ENCODE measurements at places on chromosomes 4 and X.

GRCh38 chr4:74539044-74539790 lies 94.3 kb downstream of the AREG start:
- DNase-seq: no peak

DNA sequence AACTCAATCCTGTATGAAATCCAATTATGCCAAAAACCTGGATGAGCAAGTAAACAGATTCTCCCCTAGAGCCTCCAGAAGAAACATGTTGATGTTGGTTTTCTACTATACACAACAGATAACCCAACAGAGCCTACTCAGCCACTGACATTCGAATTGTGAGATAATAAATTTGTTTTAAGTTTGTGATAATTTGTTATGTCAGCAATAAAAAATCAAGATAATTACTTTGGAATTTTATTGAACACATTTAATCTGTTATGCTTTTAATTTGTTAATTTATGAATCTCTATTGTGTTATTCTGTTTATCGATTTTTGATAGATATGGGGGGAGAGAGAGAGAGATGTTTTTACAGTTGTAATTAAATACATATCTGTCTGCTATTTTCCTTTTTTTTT lies 1016.1 kb upstream of the PCDH7 start:
- DNase-seq: no peak

DNA sequence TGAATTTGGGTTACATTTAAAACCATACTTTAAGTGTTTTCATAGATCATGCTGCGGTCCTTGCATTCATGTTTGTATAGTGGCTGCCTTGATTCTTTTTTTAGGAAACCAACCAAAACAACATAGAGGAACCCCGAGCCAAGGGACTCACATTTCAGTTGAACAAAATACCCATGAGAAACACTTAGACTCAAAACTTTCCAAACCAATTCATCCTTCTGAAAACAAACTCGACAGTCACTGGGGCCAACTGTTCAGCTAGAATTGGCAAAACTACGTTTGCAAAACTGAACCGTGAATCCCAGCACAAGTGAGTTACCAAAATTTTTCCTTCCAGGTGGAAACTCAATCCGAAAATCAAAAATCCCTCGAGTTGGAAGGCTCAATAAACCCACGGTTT lies 1.4 kb downstream of the ADGRA3 start:
- no peak for DNase-seq

DNA sequence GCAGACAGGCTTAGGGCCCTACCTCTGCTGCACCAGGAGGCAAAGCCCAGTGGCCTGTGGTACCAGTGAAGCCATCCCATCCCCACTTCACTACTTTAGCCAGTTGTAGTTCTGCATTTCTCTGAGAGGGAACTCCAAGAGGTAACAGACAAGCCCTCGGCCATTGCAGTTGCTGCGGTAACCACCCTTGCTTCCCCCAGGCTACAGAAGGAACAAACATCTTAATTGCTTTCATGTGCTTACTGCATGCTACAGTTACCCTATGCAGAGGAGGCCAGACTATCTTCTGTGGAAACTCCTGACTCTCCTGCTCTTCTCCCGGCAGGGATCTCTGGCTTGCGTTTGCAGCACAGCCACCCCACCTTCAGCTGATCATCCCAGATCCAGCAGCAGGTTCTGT lies 67.8 kb downstream of the SPIN4 start:
- DNase-seq: no peak

GRCh38 chrX:107731831-107732502 lies 43.6 kb downstream of the TSC22D3 start:
- peak; percentile 83 for DNase-seq

DNA sequence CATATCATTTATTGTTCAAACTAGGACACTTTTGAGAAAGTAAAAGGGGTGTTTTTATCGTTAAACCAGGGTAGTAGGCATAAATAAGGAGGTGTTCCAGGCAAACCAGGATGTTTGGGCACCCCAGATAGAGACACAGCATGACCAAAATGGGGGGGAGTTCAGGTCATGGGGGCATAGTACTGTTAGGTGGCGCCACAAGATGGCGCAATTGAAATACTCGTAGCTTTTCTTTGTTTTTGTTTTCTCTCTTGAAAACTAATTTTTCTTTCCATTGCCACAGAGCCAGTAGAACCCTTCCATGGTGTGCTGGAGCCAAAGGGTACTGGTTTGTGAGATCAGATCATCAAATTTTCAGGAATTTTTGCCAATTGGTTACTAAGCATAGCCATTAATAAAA lies 283.4 kb downstream of the BCOR start:
- DNase-seq: peak; percentile 29

GRCh38 chr4:3442959-3443749 lies 1.4 kb downstream of the HGFAC start:
- DNase-seq: peak; percentile 64

DNA sequence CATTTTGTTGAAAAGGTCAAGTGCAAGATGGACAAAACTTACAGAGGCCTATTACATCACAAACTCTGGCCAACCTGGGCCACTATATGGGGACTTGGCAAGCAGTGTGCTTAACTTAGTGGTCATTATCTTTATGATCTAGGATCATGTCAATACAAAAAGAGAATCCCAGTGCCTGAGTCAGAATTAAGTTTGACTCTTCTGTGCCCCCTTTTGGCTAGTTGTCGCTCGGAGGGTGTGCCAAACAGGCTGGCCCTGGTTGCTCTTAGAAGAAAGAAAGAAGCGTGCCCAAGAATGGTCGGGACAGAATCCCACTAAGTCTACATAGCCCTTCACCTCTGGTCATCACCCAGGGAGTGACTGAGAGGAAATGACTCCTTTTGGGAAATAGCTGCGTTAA lies 100.1 kb downstream of the EIF4E start:
- no peak for DNase-seq

GRCh38 chr4:147524601-147525000 lies 43.7 kb downstream of the EDNRA start:
- DNase-seq: no peak

DNA sequence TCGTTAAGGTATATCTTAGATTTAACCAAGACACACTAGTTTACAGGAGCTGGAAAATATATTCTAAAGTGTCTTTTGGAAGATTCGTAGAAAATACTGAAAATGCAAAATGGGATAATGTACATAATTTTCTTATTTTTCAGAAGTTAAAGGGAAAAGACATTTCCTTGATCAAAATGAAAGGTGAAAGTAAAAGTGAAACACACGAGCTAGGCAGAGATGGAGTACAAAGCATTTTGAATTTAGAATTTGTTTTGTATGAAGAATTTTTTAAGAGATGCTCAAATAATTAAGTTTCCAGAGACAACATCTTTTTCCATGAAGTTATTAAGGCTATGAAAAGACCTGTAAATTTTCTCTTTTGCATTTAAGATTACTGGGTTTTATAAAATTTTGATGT lies 2192.6 kb upstream of the AGA start:
- no peak for DNase-seq

DNA sequence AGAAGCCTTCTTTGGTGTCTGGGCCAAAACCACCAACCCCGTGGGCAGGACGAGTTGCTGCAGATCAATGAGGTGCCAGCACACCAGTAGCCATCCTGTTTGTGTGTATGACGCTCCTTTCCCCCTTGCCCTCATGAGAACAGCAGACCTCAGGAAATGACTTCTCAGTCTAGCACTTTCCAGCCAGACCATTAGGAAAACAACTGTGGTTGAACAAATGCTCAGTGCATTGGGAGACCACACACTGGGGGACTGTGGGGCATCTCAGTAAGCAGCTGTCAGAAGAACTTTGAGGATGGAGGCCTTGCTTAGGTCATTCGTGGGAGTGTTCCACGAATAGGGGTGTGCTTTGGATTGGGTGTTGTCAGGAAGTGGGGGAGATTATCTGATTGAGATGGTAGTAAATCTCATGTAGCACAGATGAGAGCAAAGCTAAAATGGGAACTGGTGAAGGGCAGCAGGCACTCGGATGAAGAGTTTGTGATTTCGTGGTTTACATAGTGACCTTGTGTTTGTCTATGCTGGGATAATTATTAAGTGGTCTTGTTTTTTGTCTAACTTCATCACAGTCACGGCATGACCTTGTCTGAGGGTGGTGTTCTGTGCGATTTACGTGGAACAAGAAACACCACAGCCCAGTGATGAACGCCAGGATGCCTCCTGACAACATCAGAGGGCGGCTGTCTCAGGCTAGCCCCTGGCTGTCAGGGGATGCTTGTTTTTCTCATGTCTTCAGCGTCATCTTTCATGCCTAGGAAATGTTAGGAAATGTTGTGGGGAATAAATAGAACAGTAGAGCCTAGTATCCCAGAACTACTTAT lies 70.1 kb downstream of the USP46 start:
- DNase-seq: no peak

GRCh38 chr4:133440404-133440803 lies 291.3 kb downstream of the PCDH10 start:
- no peak for DNase-seq

- no peak for DNase-seq
Observed at GRCh38 chr4:145860446-145860845, 78.2 kb downstream of the ZNF827 start.

- DNase-seq: no peak
Observed at GRCh38 chr4:176358083-176358469, 38.3 kb downstream of the SPCS3 start.

DNA sequence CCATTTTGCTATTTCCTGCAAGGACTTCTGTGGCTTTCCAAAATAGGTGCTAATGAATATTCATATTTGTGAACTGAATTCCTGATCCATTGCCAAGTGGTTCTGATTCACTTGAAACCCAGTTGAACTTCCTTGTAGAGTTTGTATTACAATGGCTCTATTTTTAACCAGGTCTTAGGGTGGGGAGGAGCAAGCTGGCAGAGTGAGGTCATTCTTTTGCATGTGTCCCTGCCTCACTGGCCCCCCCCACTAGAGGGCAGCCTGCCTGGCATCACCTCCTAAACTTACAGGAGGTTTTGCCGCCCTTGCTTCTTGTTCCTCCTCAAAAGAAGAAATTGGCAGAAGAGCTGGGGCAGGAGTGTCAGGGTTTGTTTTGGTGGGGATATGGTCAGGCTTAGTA lies 10.5 kb downstream of the PTTG2 start:
- DNase-seq: peak; percentile 56

GRCh38 chr4:42401171-42401570 lies 3.9 kb downstream of the SHISA3 start:
- DNase-seq: no peak

GRCh38 chr4:21420166-21420565 lies 528.4 kb downstream of the KCNIP4 start:
- no peak for DNase-seq

DNA sequence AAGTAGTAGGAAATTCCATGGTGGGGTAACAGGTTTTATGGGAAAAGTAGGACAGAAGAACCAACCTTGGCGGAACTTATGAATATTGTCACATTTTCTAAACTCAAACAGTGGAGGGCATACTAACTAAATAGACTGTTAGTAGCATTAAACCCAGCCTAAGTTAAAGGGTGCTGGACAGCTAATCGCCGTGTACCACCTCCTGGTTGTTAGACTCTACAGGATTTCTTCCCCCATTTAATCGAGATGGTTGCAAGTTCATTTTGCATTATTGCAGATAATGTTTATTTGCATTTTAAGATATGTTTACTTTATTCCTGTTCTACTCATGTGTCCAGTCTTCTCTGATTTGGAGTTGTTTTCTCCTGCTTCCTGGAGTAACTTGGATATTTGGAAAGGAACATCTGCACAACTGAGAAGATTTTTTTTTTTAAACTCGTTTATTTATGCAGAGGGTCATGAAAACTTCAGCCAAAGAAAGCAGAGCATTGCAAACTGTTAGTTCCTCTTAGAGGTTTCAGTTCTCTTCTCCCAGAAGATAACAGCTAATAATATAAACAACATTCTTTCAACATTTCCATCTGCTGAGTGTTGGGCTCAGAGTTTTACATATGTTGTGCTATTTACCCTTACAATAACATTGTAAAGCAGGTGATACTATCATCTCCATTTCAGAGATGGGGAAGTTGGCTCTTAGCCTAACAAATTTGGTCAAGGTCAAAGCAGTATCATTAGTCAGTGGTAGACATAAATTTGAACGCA lies 51.5 kb upstream of the TBC1D9 start:
- peak; percentile 85 for DNase-seq

DNA sequence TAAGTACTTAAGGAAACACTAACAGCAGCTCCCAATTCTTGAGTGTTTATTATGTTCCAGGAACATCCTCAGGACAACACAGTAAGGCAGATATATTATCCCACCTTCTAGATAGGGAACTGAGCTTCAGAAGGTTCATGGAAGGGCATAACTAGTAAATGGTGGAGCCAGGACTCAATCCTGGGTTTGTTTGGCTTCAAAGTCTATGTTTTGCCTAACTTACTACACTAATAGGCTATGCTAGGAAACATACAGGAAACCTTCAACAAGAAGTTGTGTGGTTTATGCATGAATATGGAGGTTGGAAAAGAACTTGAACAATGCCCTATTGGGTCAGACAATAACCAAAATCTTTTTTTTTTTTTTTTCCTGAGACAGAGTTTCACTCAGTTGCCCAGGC lies 72.5 kb upstream of the GPR34 start:
- no peak for DNase-seq

DNA sequence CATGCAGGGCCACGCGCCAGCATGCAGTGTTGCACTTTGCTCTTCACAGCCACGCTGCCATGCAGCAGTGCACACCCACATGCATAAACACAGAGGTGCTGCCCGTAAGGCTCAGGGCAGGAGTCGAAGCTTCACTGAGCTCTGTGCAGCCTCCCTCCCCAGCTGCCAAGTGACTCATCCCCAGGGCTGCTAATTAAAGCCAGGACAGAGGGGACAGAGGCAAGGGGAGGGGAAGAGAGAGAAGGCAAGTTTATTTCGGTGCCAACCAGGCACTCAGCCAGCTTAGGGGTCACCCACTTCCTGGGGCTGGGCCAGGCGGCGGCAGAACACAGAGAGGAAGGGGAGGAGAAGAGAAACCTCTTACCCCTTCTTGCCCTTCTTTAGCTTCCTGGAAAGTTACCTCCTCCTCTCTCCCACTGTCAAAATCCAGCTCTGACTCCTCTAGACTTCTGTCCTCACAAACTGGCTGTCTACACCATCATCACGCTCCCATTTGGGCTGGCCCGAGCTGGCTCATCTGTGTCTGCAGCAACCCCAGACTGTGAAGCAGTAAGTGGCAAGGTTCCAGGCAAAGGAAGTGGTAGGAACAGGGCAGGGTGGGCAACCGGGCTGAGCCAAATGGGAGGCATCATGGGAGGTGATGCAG lies 6.2 kb upstream of the IQSEC2 start:
- peak; percentile 93 for DNase-seq

DNA sequence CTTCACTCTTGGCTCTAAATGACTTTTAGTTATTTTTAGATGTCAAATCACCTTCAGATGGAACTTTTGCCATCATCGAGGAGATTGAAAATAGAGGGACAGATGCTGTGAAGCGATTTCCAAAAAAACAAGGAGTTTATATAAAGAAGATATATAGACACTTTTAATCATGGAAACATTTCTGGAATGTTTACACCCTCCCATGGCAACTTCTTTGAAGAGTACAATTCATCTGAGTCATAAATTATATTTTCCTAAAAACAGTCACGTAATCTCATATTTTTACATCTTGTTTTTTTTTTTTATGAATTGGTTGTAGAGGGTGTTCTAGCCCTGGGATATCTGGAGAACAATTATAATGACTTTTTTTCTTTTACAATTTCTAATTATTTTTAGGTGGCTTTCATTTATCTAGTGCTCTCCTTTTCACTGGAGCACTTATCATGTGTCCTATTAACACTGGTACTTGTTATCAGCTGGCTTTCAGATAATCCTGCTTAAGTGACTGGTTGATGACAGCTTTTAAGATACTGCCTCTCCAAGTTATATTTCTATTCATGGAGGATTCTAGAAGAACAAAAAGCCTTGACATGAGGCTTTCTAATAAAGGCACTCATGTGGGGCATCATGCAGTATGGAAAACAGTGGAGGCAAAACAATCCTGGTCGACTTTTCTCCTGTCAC lies 24.9 kb downstream of the PCDH7 start:
- no peak for DNase-seq

GRCh38 chr4:130336585-130337217 lies 1240.7 kb downstream of the C4orf33 start:
- peak; percentile 18 for DNase-seq

GRCh38 chr4:70903291-70903603 lies 1.1 kb downstream of the MOB1B start:
- DNase-seq: no peak

Measured in RPMI8226 (cell line).